Upper lobe of left lung (tissue), 6 donors: ENCODE measurements at places on chromosomes 11 and 22.

- H3K4me1 ChIP-seq, result peaks cover 47% of the 10 kb centered on the region
- no peaks in the 10 kb centered on the region for H3K27me3 ChIP-seq
- DNase-seq, result peak; percentile 46
- no peaks in the 10 kb centered on the region for H3K36me3 ChIP-seq
- no peak overlapping the region for H3K4me3 ChIP-seq
Measured at GRCh38 chr11:2303627-2304505, 2.1 kb downstream of the TSPAN32 start.

GRCh38 chr11:15870911-15871310, 485.4 kb downstream of the SOX6 start:
- H3K27ac ChIP-seq, result no peak overlapping the region
- DNase-seq, result no peak
- no peak overlapping the region for H3K4me3 ChIP-seq
- no peaks in the 10 kb centered on the region for H3K36me3 ChIP-seq
- no peaks in the 10 kb centered on the region for H3K4me1 ChIP-seq

DNA sequence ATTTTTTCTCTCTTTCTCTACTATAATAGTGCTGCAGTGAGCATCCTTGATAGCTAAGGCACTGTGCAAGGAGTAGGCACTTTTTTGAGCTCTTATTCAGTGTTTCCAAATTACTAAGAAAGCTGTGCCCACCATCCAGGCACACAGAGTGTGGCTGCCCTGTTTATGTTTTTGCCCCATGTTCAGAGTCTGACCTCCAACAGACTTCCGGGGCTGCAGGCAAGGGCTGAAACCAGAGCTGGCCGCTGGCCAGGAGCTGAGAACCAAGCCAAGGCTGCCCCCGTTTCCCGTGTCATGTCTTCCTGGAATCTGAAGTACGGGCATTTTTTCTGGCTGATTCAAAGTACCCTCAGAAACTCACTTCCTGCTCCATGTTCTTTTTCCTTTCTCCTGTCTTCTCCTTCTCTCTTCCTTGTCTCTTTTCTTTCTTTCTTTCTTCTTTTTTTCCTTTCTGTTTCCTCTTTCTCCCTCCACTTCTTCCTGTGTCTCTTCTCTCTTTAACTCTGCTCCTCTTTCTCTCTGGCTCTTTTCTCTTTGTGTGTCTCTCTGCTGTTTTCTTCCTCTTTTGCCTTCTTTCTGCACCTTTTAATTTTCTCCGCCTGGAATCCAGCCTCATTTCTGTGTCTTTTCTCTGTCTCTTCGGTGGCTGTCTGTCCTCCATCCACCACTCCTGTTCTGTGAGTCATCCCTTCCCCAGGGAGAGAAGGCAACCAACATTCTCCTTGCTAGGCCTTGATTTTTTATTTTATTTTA, 17.0 kb upstream of the KCTD14 start:
- H3K36me3 ChIP-seq, result no peaks in the 10 kb centered on the region
- H3K27me3 ChIP-seq, result no peaks in the 10 kb centered on the region
- peak; percentile 71 for DNase-seq
- no peak overlapping the region for H3K4me3 ChIP-seq
- peak overlapping the region; percentile 73 for H3K27ac ChIP-seq

DNA sequence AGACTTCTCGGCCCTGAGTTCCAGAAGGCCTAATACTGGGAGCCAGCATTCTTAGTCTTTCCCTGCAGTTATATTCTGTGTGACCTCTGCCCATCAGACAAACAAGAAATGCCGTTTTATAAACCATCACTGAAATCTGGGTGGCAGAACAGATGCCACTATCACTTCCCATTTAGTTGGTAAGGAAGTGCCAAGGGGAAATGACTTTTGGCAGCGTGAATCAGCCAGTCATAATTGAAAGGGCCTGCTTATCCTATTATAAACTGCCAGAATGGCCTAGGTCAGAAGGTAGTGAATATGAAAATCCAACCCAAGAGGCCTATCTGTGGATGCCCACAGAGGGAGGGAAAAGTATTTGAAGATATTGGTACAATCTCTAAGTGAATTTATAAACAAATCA, 646.8 kb upstream of the CCDC90B start:
- H3K36me3 ChIP-seq, result no peaks in the 10 kb centered on the region
- H3K27me3 ChIP-seq, result no peaks in the 10 kb centered on the region
- H3K27ac ChIP-seq, result no peak overlapping the region
- no peak overlapping the region for H3K4me3 ChIP-seq
- DNase-seq, result no peak
- H3K4me1 ChIP-seq, result no peaks in the 10 kb centered on the region

GRCh38 chr11:129249351-129249750, 57.2 kb upstream of the ARHGAP32 start:
- H3K27me3 ChIP-seq, result no peaks in the 10 kb centered on the region
- H3K4me3 ChIP-seq, result no peak overlapping the region
- no peaks in the 10 kb centered on the region for H3K36me3 ChIP-seq
- H3K4me1 ChIP-seq, result no peaks in the 10 kb centered on the region

DNA sequence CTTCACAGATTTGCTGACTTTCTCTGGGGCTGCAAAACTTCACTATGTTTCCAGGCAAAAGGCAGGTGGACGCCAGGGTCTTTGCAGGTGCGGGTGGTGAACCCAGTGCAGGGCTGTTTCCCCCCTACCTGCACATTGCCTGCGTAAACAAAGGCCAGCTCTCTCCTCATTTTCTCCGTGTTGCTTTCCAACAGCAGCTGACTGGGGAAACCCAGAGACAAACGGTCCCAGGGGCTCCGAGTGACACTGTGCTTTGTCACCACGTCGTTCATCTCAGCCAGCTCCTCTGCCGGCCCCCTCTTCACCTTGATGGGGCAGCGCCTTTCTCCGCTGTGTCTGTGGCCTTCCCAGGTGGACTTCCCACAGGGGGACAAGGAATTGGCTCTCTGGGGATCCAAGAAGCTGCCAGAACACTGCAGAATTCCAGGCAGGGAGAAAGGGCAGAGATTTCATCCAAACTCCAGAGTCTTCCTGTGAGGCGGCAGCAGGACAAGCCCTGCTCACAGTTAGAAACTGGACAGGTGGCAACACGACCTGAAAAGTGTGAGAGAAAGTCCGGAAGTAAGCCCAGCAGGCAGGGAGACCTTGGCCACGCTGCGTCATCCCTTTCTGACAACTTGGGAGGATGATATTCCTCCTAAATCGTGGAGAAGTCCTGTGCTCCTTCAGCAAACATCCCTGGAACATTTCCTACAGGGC, 1493.7 kb downstream of the TBC1D22A start:
- H3K36me3 ChIP-seq, result no peaks in the 10 kb centered on the region
- H3K4me3 ChIP-seq, result no peak overlapping the region
- H3K4me1 ChIP-seq, result peaks cover 23% of the 10 kb centered on the region

- peak overlapping the region; percentile 56 for H3K4me3 ChIP-seq
- H3K4me1 ChIP-seq, result peaks cover 14% of the 10 kb centered on the region
- peak overlapping the region; percentile 87 for H3K27ac ChIP-seq
- DNase-seq, result peak; percentile 85
- H3K27me3 ChIP-seq, result no peaks in the 10 kb centered on the region
- H3K36me3 ChIP-seq, result no peaks in the 10 kb centered on the region
Measured at GRCh38 chr22:37284805-37285355, 2.6 kb downstream of the CYTH4 start.

DNA sequence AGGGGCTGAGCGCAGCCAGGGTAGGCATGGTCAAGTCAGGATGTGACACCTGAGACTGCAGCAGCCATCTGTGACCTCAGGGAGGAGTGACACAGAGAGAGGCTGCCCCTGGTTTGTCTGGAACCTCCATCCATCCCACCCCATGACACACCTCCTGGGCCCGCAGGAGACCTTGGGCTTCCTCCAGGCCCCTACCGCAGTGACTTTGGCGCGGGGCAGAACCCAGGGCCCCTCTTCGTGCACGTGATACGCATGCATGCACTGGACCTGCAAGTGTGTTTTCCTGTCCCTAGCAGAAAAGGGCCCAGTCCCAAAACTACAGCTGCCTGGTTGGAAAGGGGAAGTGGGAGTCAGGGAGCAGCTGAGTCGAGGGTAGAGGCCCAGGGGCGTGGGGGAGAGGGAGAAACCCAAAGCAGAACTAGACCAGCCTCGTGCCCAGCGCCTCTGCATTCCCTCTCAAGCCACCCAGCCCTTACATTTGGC, 7.9 kb upstream of the CYTH4 start:
- DNase-seq, result peak; percentile 79
- no peak overlapping the region for H3K27ac ChIP-seq
- no peak overlapping the region for H3K4me3 ChIP-seq
- peaks cover 12% of the 10 kb centered on the region for H3K4me1 ChIP-seq

DNA sequence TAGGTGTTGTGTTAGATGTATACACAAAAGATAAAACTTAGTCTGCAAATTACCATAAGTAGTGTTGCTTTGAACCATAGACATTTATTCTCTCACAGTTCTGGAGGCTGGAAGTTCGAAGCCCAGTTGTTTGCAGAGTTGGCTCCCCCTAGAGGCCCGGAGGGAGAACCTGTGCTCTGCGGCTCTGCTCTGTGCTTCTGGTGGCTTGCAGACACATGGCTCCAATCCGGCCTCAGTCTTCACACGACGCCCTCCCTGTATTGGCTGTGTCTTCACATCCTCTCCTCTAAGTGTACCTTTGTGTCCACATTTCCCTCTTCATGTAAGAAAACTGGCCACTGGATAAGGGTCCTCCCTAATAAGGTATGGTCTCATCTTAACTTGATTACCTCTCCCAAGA, 128.4 kb downstream of the OPCML start:
- DNase-seq, result no peak
- H3K36me3 ChIP-seq, result no peaks in the 10 kb centered on the region
- H3K27ac ChIP-seq, result no peak overlapping the region

DNA sequence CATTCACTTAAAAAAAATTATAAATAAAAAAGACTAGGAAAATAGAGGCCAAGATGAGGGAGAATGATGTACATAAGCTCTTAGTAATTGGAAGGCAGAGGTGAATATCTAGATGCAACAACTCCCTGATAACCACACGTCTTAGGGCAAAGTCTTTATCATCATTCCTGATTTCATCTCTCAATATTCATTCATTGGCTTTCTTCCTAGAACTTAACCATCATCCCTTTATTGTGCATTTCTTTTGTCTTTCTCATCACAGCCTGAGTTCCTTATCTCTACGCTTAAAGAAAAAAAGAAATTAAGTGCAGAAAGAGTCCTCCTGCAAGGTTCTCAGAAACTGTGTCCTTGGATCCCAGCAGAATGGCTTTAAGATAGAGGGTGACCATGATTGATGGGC, 23.2 kb upstream of the FLI1 start:
- H3K4me1 ChIP-seq, result no peaks in the 10 kb centered on the region
- H3K36me3 ChIP-seq, result no peaks in the 10 kb centered on the region

- no peak for DNase-seq
- no peaks in the 10 kb centered on the region for H3K36me3 ChIP-seq
- no peaks in the 10 kb centered on the region for H3K27me3 ChIP-seq
Measured at GRCh38 chr11:45622283-45622682, 43.1 kb downstream of the CHST1 start.

GRCh38 chr11:92839450-92839849, 130.0 kb upstream of the MTNR1B start:
- H3K36me3 ChIP-seq, result no peaks in the 10 kb centered on the region
- H3K27me3 ChIP-seq, result no peaks in the 10 kb centered on the region
- H3K4me1 ChIP-seq, result no peaks in the 10 kb centered on the region
- no peak for DNase-seq
- no peak overlapping the region for H3K27ac ChIP-seq

DNA sequence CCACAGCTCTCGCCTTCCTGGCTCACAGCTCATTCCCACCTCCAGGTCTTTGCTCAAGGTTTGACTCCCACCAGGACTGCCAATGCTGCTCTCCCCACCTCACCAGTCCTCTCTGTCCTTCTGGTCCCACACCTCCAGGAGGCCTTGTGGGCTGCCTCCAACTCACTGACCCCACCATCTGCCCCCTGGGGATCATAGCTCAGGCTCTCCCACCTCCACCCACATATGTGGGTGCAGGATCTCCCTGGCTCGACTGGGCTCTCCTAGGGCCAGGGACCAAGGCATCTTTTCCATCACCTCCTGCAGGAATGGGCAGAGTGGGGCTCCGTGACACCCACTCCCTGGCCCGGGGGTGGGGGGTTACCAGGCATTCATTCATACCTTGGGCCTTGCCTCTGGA, 13.8 kb upstream of the SSTR3 start:
- no peak for DNase-seq
- no peaks in the 10 kb centered on the region for H3K36me3 ChIP-seq
- no peaks in the 10 kb centered on the region for H3K27me3 ChIP-seq
- no peak overlapping the region for H3K4me3 ChIP-seq

- no peaks in the 10 kb centered on the region for H3K4me1 ChIP-seq
- H3K27ac ChIP-seq, result no peak overlapping the region
- H3K27me3 ChIP-seq, result no peaks in the 10 kb centered on the region
- DNase-seq, result peak; percentile 38
- H3K4me3 ChIP-seq, result no peak overlapping the region
Measured at GRCh38 chr22:26763633-26764361, 106.4 kb downstream of the MIAT start.

DNA sequence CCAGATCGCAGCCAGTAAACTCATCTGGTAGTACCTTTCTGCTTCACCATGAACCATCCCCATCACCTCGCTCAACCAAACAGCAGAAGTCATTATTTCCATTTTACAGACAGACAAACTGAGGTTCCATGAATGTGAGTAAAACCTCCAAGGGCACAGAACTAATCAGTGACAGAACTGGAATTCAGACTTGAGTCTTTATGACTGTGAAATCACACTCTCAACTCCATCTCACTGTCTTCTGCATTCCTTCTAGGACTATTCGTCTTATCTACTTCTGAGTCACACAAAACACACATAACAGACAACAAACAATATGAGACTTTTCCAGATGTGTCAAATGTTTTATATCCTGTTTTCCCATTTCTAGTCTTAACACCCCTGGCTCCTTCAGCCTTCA, 9.3 kb upstream of the NUP50 start:
- DNase-seq, result no peak
- H3K36me3 ChIP-seq, result no peaks in the 10 kb centered on the region
- H3K27me3 ChIP-seq, result no peaks in the 10 kb centered on the region
- H3K27ac ChIP-seq, result no peak overlapping the region
- H3K4me1 ChIP-seq, result peaks cover 19% of the 10 kb centered on the region

DNA sequence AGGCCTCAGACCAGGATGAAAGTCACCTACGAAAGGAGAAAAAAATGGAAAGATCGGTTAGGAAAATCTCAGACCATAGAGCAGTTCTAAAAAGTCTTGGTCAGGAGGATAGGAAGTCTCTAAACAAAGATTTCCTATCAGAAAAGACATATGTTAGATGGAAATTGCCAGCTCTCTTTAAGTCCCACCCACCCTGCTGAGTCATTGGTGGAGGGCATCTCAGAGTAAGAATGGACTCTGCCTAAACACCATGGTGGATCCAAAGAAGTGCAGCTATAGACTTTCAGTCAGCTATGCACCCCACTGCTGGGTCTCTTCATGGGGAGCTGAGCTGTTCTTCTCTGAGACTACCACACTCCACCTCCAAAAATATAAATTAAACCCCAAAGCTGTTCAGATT, 3.7 kb downstream of the OR8B2 start:
- no peaks in the 10 kb centered on the region for H3K4me1 ChIP-seq
- H3K27ac ChIP-seq, result no peak overlapping the region
- no peak for DNase-seq
- H3K36me3 ChIP-seq, result no peaks in the 10 kb centered on the region
- no peak overlapping the region for H3K4me3 ChIP-seq

GRCh38 chr11:61871158-61871597, 20.2 kb downstream of the FADS3 start:
- peaks cover 4% of the 10 kb centered on the region for H3K4me1 ChIP-seq
- H3K27ac ChIP-seq, result no peak overlapping the region
- H3K27me3 ChIP-seq, result no peaks in the 10 kb centered on the region
- peaks cover 4% of the 10 kb centered on the region for H3K36me3 ChIP-seq
- DNase-seq, result peak; percentile 92
